ENCODE measurements at places on chromosomes 4 and X.

GRCh38 chrX:96568071-96568470, 116.6 kb upstream of the DIAPH2 start:
- no peak for DNase-seq

DNA sequence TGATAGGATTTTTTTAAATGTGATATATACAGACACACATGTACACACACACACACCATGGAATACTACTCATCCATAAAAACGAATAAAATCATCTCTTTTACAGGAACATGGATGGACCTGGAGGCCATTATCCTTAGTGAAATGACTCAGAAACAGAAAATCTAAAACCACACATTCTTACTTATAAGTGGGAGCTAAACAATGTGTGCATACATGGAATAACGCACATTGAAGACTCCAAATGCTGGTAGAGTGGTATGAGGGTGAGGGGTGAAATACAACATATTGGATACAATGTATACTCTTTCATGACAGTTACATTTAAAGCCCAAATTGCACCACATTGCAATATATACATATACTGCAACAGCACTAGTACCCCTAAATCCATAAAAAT, 120.2 kb upstream of the ADGRL3 start:
- DNase-seq: no peak

DNA sequence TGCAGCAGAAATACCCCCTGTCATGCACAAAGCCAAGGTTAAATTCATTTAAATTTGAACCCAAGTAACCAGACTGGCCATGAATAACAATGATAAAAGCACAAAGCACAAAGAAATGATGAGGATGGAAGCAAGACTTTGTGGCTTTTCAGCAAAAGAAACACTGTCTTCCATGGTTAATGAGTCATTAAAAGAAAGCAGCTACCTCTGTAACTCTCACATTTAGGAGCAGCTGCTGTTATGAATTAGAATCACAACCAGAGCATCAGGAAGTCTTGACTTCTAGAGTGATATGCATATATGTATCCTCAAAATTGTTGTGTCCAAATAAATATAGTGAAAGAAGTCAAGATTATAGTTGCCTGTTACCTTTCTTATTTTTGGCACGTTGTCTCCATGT, 70.7 kb upstream of the RPS6KA6 start:
- DNase-seq: no peak

DNA sequence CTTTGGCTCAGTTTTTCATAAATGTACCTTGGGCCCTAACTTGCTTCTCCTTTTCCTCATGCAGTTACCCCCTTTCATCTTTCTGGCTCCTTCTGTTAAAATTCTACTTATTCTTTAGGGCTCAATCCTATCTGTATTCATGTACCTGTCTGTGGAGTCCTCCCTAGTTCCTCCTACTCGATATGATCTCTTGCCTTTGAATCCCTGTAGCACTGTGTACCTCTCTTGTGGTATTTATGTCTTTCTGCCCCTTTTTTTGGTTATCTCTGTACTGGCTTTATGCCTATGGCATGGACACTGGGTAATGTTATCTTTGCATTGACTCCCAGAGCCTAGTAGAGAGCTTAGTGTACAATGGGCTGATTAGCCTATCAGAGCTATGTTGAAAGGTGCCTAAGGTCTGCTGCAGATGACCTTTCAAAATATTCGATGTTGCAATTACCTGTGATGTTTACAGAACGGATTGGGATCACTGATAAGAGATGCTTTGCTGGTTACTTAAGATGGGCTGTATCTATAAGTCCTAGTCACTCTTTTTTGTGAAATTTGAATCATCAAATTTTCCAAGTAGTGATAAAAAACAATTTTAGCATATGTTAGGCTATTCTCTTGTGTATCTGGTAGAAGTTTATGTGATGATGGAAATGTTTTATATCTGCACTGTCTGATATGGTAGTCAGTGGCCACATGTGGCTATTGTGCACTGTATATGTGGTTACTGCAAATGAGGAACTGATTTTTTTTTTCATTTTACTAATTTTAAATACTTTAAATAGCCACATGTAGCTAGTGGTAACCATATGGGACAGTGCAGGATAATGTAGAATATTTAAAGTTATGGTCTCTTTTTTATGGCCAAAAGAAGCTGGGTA, 33.5 kb downstream of the TMEM164 start:
- DNase-seq: no peak

DNA sequence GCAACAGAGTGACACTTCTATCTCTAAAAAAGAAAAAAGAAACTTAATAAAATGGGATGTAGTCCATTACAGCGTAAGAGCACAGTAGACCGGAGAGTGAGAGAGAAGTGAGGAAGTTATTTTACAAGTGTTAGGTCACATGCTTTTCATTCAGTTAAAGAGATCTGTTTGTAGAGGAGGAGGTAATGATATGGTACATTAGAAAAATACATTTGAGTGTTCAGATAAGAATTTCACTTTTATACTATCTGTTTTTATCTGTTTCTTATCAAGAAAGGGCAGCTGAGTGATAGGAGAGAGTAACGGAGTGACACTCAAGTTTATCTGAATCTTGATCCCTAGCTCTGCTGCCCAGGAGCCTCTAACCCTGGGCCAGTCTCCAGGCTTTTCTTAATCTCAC, 38.9 kb downstream of the FNIP2 start:
- DNase-seq: no peak

GRCh38 chrX:135434258-135435138, 12.8 kb downstream of the SMIM10L2A start:
- DNase-seq: no peak

DNA sequence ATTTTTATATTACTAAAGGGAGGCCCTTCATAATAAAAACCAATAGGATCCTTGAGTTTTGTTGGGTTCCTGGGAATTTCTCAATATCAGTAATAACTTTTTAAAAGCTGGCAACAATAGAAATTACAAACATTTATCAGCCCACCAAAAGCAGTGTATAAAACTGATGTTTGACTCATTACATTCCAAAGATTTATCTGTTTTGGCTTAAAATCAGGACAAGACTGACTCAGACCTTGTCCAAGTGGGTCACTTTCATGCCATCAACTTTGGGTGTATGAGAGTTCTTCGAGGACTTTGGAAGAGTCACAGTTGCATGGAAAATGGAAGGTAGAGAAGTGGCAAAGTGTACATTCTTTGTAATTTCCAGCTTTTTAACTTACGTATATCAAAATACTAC, 102.8 kb downstream of the FRMPD4 start:
- DNase-seq: no peak

DNA sequence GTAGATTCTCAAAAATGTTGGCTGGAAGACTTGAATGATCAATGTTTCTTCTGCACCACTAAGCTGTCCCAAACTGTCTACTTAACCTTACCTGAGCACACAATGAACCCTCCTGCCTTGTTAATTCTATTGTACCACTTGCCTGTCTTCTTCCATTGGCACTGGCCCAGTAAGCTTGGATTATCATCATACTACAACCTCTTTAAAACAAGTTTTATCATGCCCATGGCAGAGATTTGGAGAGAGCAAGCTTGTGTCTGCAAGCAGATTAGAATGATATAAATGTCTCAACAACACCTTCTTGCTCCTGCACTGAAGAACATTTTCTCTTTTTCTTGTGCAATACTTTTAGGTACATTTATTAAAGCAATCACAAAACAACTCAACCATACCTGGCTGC, 74.0 kb upstream of the VMA21 start:
- no peak for DNase-seq

- DNase-seq: no peak
Observed at GRCh38 chr4:113694008-113694407, 67.5 kb downstream of the CAMK2D start.
